Activated naive CD4-positive, alpha-beta T cell treated with anti-CD3 and anti-CD28 coated beads, Interleukin-2, amount 10 ng/mL, durations not matched to agents 7 days and 5 days (primary cell): ENCODE measurements at places on chromosomes 5 and 9.

DNA sequence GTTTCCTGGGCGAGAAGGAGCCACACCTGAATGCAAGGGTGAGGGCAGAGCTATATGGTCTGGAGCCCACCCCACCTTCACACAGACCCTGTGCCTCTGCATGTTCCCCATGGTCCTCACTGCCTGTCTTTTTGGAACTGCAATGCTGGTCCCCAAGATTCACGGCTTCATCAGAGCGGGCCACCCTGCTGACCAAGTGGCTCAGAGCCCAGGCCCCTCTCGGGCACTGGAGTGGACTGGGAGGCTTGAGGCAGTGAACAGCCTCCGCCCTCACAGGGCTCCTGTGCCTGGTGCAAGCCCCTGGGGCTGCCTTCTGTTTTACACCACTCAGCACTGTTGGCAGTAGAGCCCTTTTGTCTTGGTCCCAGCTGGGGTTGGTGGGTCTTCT is 143.2 kb downstream of the CACNA1B start:
- DNase-seq = no peak

GRCh38 chr5:157766442-157766841 is 22.9 kb downstream of the LSM11 start:
- no peak for DNase-seq

DNA sequence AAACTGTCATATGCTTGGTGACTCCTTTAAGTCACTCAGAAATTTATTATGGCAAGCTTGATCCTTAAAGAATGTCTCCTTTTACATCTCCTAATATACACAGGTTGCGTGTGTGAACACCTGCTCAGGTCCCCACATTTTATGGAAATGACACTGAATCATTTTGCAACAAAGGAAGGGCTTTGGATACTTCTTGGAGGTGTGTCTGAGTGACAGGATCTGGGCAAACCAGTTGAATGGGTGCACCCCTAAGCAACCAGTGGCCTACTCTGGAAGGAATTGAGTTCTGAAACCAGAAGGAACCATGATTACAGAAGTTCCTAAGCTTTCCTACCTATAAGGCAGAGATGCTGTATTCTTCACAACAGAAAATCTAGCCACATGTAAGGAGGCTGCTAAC is 483.9 kb upstream of the KLF4 start:
- no peak for DNase-seq

DNA sequence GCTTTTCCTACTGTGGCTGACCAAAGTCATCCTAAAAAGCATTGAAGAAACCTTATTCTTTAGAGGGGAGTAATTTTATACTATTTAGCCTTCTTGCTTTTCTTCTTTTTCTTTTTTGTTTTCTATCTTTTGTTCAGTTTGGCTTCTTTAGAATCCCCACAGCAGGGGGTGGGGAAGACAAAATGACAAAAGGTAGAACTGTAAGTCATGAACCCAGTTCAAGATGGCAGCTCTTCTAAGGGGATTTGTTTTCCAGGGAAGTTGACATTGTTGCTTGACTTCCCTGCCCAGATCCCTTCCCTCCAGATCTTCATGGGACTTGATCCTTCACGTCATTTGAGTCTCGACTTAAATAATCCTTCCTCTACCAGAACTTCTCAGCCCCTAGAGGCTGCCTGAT is 692.4 kb upstream of the DMAC1 start:
- DNase-seq = no peak

DNA sequence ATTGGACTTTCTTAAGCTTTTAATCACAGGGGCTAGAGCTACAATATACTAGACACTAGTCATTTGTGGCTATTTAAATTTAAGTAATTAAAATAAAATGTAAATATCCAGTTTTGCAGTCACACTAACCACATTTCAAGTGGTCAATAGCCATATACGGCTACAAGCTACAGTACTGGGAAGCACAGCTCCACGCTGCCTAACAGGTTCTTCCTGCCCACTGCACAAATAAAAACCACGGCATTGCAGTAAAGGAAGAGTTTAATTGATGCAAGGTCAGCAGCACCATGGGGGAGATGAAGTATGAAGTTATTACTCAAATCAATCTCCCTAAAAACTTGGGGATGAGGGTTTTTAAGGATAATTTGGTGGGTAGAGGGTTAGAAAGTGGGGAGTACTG is 134.1 kb downstream of the LURAP1L start:
- no peak for DNase-seq

- DNase-seq = no peak
These were observed 88.3 kb upstream of the COL5A1 start for GRCh38 chr9:134553061-134553891.
